ENCODE measurements at places on chromosomes 2 and 18.

- DNase-seq, result no peak
These were observed 32.7 kb upstream of the ABCA12 start for GRCh38 chr2:215171151-215171550.

DNA sequence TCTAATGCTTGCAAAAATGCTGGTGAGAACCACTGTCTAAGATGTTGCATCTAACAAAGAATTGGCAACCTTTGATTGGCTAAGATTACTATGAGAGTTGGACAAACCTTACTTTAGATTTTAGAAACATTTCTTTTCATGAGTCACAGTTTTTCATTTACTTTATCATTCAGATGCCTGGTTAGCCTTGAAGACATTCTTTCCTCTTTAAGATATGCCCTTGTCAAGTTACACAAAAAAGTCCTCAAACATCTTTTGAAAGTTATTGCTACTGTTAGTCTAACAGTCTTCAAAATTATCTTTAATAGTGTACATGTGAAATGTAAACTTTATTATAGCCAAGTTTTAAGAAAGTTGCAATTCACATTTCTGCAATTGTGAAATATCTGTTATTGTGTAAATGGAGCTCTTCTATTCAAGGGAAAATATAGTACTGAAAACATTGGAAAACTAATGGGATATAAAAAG, 276.3 kb downstream of the RND3 start:
- DNase-seq, result no peak

DNA sequence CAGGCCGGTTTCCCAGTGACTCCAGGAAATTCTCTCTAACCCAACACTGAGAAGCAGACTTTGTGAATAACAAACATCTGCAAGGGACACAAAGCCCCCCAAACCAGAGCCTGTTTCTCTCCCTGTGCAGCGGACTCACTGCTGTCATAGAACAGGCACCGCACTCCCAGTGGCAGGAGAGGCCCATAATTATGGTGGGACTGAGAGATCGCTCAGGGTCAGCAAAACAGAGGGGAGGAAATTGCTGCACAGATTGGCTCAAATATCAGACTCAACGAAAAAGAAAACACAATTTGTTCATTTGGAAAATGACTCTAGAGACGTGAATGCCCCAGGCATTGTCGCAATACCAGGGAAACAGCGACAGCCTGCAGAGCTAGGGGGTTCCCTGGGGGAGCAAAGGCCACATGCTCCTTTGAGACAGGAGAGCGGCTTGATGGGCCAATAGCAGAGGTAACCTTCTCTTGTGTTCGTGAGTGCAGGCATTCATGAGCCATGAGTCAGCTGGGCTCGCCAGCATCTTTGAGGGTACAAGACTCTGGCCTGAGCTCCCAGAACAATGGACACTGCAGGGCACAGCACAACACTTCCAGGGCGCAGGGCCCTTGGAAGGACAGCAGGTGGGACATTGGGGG, 143.3 kb upstream of the KLHL29 start:
- DNase-seq, result no peak

DNA sequence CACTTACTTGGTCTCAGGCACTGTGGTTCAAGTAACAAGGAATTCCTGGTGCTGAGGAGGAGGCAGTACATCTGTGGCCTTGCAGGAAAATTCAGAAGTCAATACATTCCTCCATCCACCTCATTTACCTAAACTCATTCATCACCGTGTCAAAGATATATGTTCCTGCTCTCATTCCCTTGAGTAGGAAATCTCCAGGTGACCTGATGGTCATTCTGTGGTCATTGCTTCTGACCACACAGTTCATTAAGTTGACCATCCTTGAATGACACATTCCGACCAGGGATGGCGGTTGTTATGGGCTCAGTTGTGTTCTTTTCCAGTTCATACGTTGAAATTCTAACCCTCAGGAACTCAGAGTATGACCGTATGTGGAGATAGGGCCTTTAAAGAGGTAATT, 2.1 kb upstream of the STK17B start:
- no peak for DNase-seq

DNA sequence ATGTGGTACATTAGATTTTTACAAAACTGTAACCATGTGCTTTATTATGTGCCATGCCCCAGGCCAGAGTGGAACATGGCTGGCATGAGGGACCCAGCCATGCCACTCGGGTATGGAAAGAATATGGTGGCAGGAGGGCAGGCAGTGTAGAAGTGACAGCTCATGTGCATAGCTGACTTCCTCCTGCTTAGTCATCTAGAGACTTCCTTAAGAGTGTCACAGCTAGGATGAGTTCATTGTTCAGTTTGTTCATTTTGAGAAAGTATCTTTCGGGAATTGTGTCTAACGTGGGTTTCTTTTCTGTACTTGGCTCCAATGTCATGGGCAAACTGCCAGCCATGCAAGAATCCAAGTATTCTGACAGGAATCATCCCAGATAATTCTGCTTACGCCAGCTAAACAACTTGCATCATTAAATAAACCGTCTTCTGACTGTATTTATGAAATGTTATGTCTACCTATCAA, 94.3 kb upstream of the ITGB6 start:
- DNase-seq, result no peak

DNA sequence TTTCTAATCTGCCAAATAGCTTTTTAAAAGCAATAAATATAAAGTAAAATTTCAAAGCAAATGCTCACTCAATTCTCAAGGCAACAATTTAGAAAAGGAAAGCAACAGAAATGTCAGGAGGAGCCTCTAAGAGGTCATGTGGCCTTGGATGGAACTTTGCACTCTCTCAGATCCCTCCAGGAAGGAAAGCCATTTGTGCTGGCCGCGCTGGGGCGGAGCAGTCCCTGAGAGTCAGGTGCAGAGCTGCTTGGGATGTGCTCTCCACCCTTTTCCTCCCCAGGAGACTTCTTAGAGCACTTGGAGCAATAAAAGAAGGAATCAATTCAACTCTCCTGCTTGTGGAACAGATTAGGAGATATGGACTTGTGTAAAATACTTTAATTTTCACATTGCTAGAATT, 379.8 kb upstream of the LINC00305 start:
- no peak for DNase-seq
